Fibroblast of lung (primary cell): ENCODE measurements at places on chromosomes 3 and 15.

GRCh38 chr15:68556139-68556990 lies 22.4 kb upstream of the CORO2B start:
- DNase-seq, result no peak

GRCh38 chr15:60602323-60602722 lies 123.4 kb upstream of the ICE2 start:
- no peak for DNase-seq

DNA sequence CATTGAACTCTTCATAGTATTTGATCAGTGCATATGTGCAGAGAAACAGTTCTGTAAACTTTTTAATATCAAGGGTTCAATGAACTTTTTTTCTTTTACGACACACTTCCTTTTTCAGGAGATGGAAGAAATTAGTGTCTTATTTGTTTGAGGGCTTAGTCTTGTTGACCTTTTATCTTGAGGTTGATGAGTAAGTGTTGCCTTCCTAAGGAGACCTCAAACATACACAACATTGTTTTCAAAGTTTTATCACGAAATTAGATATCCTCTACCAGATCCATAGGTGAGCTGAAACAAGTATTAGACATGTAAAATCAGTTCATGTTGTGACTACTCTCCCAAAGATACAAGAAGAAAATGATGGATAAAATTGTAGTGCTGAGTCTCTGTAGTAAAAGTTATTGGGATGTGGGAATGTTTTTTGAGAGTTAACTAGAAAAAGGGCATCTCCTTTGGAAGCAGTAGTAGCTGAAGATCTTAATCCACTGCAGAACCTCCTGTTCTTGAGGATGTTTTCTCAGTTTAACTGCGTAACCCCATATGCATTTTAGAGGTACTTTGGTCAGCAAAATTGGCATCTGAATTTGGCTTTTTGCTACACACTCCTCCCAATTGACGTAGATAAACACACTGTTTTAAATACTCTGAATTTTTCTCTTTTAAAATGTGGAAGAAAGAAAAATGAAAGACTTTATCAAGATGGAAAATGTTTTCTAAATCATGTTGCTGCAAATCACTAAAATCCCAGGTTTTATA lies 116.8 kb downstream of the GALK2 start:
- DNase-seq, result peak; percentile 74

- peak; percentile 72 for DNase-seq
Observed at GRCh38 chr3:4492208-4493013, 737 bp upstream of the ITPR1 start.

DNA sequence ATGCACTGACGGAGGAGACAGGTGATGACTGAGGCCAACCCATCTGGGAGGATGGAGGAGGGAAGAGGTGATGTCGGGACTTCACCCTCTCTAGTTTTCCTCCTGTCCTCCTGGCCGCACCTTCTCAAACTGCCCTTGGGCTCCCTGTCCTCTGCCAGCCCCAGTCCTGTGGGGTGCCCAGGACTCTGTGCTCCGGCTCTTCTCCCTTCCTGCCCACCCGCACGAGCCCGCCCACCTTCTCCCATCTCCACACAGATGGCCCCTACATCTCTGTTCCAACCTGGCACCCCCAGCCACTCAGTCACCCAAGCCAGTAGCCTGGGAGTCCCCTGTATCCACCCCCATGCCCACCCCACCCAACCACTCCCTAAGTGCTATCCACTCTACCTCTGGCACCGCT lies 206.7 kb upstream of the LINGO1 start:
- DNase-seq, result no peak

DNA sequence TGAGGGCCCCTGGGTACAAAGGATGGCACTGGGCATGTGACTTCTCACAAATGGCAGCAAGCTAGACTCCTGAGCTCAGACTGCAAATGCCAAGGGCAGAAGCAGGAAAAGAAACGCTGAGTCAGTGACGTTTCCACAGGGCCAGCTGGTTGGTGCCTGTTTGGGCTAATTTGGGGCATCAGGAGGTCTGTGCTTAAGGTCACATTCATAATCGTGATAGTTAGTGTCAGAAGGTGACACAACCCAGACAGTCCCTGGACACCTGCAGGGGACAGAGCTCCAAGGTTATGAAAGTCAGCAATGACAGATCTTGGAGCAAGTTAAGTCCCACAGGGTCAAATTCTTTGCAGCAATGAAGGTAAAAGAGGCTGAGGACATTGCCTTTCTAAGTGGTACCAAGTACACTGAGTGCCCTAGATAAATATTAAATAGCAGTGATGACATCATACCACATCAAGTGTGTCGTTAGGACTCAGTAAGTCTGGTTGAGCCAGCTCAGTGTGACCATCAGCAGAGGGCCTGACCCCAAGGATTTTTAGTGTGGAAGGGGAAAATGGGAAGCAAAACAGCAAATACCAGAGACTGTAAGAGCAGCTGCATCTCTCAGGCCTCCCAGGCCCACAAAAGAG lies 556.9 kb upstream of the CFAP20DC start:
- no peak for DNase-seq

GRCh38 chr3:10779293-10779805 lies 36.7 kb upstream of the SLC6A11 start:
- DNase-seq, result no peak
